Astrocyte of the spinal cord (primary cell): ENCODE measurements at places on chromosomes 5 and 9.

- DNase-seq: peak; percentile 41
Measured at GRCh38 chr9:73038613-73039012, 85.8 kb upstream of the ALDH1A1 start.

DNA sequence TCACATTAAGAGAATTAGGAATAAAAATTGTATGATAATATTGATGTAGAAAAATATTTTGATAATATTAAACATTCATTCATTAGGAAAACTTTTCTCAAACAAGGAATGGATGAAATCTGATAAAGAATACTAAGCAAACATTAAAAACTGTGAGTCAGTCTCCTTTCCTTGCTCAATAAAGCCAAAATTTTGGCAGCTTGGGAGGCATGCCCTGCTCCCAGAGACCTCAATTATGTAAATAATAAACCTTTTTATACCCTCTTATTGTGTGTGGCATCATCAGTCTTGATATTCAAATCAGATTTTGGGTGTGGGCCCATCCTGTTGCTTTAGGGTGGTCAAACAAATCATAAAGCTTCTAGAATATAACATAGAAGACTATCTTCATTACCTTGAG is 36.6 kb upstream of the CCL21 start:
- DNase-seq: no peak

DNA sequence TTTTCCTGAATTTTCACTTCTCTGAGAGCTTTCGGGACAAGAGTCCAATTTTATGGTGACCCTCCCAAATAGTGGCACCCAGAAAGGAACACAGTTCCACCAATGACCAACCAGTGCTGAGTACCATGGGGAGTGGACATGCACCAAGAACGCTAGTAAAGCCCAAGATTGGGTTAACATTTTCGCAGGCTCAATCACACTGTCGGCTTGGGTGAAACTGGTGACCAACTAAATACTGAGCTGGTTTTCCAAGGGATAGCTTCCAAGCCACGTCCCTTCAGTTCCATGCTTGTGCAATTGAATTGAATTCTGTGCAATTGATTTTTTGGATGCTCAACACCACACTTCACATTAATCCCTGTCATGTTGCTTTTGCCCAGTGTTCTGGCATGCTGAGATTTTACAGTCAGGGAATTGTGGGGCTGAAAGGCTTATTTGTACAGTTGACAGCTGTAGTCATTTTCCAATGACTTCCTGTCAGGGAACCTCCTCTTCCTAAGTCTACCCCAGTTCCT is 37.6 kb upstream of the TRMT10B start:
- no peak for DNase-seq

- no peak for DNase-seq
Measured at GRCh38 chr5:30871196-30871595, 322.3 kb upstream of the CDH6 start.

GRCh38 chr5:81205058-81205457 is 28.1 kb upstream of the CKMT2 start:
- DNase-seq: no peak

GRCh38 chr9:25755951-25756350 is 77.7 kb upstream of the TUSC1 start:
- DNase-seq: no peak

DNA sequence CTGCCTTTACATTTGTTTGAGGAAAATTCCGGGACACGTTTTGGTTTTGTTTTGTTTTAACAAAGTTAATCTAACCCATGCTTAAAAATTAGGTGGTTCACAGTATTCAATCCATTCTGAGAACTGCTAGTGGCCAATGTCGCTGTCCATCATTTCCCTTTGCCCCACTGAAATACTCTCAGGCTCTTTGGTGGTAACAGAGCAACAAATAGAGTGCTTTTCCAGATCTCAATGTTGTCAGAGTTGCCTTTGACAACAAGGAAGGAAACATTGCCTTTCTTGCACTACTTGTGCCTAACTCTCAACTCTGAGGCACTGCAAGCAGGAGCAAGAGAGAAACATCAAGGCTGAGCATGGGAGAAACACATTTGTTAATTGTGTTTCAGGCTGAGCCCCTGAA is 154.0 kb downstream of the MCTP1 start:
- no peak for DNase-seq

GRCh38 chr5:179379321-179379890 is 34.1 kb upstream of the ADAMTS2 start:
- no peak for DNase-seq

GRCh38 chr9:124008694-124009530 is 2.7 kb upstream of the LHX2 start:
- no peak for DNase-seq
